ENCODE measurements at places on chromosomes 7 and 10. TPM values are rescaled to one million over a fixed set of nuclear protein-coding genes. Genes with fewer than 3 reads are reported as not detected.

PTF1A gene
- not detected for total RNA-seq

SRPK2 gene
- total RNA-seq, result 131 TPM

SFXN2 gene
- 5.4 TPM for total RNA-seq

SH2B2 gene
- total RNA-seq, result 11.6 TPM

SLC39A12 gene
- total RNA-seq, result not detected

All from glutamatergic neuron (in vitro differentiated cells).